ENCODE measurements at places on chromosomes 11 and 22. TPM values are rescaled to one million over a fixed set of nuclear protein-coding genes. Genes with fewer than 3 reads are reported as not detected.

The TENM4 gene
- 1.9 TPM for total RNA-seq

The MFNG gene
- total RNA-seq = 86.1 TPM

The OR6A2 gene
- total RNA-seq = 0.20 TPM

The TMEM25 gene
- 9.4 TPM for total RNA-seq

The CRYAB gene
- not detected for total RNA-seq

The LRRC75B gene
- 0.34 TPM for total RNA-seq

The CLCF1 gene
- 30.7 TPM for total RNA-seq

The ENTHD1 gene
- total RNA-seq = not detected

The PLAAT5 gene
- total RNA-seq = not detected

The PMM1 gene
- total RNA-seq = 13.0 TPM

The GDPD4 gene
- not detected for total RNA-seq

The ANKRD49 gene
- total RNA-seq = 39.5 TPM

The MRGPRE gene
- total RNA-seq = not detected

The PRDM11 gene
- total RNA-seq = 23.6 TPM

The TMEM86A gene
- total RNA-seq = 0.10 TPM

The CFAP300 gene
- not detected for total RNA-seq

The PARVA gene
- not detected for total RNA-seq

The CASP12 gene
- total RNA-seq = not detected

The OR52I1 gene
- not detected for total RNA-seq

The SHANK2 gene
- total RNA-seq = 0.24 TPM

The BTG4 gene
- not detected for total RNA-seq

The PHLDB1 gene
- 1.3 TPM for total RNA-seq

The FGF4 gene
- total RNA-seq = not detected

The OR2AG2 gene
- total RNA-seq = not detected

The YPEL1 gene
- total RNA-seq = 3.0 TPM

The PTPN5 gene
- total RNA-seq = not detected

The MAPK8IP2 gene
- total RNA-seq = 0.20 TPM

The SMIM35 gene
- total RNA-seq = 1.9 TPM

The RTN4RL2 gene
- total RNA-seq = 0.24 TPM

The CYP2D6 gene
- total RNA-seq = 1.3 TPM

The LRP5 gene
- 8.7 TPM for total RNA-seq

The XNDC1N gene
- 20.8 TPM for total RNA-seq

The GPHA2 gene
- total RNA-seq = 0.33 TPM

The DNAJB7 gene
- total RNA-seq = not detected

The OSM gene
- 1.0 TPM for total RNA-seq

The GRM5 gene
- not detected for total RNA-seq

The H19 gene
- total RNA-seq = not detected

The NTM gene
- total RNA-seq = not detected

The CNGA4 gene
- total RNA-seq = 0.22 TPM

The MAJIN gene
- 1.5 TPM for total RNA-seq

The CHRM4 gene
- 0.42 TPM for total RNA-seq

The IGLL1 gene
- total RNA-seq = not detected

The OTOG gene
- total RNA-seq = not detected

The ADM gene
- 1.2 TPM for total RNA-seq

The INPP5J gene
- total RNA-seq = 0.16 TPM

The LRP4 gene
- total RNA-seq = 0.16 TPM

The CEP164 gene
- 50.9 TPM for total RNA-seq

The UPK3A gene
- 1.6 TPM for total RNA-seq

The DRAP1 gene
- total RNA-seq = 75.8 TPM

The PANX2 gene
- 0.27 TPM for total RNA-seq

The CNTN5 gene
- total RNA-seq = not detected

The CREB3L1 gene
- not detected for total RNA-seq

The OR51B5 gene
- not detected for total RNA-seq

The BRSK2 gene
- total RNA-seq = 0.11 TPM

The NELL1 gene
- total RNA-seq = not detected

The HEPACAM gene
- total RNA-seq = not detected

The PATE4 gene
- not detected for total RNA-seq
